ENCODE measurements at places on chromosomes 1 and 21.

GRCh38 chr21:42234464-42235241 is 15.7 kb downstream of the ABCG1 start:
- peak; percentile 82 for DNase-seq

GRCh38 chr1:33268457-33268856 is 12.2 kb downstream of the ZNF362 start:
- DNase-seq: no peak

DNA sequence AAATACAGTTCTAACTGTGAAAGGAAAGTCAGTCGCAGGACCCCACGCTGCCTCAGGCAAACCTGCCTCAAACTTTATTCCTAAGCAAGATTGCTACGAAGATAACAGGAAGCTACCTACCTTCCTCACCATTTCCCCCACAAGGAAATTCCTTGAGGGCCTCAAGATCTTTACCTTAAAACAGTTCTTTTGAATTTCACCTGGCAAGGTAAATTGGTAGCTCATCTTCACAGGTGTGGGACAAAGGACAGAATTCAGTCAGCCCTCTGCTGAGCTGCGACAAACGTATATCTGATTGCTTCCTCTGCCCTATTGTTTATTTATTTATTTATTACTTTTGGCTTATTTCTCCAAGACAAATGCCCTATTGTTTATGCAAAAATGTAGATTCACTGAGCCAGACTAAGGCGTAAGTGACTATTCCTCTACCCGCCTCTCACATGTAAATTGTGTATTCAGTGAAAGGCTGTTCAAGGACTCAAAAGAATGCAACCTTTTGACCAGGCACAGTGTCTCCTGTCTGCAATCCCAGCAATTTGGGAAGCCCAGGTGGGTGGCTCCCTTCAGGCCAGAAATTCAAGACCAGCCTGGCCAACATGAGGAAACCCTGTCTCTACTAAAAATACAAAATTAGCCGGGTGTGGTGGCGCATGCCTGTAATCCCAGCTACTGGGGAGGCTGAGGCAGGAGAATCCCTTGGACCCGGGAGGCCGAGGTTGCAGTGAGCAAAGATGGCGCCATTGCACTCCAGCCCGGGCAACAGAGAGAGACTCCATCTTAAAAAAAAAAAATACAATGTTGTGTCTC is 17.3 kb upstream of the PKNOX1 start:
- DNase-seq: no peak

DNA sequence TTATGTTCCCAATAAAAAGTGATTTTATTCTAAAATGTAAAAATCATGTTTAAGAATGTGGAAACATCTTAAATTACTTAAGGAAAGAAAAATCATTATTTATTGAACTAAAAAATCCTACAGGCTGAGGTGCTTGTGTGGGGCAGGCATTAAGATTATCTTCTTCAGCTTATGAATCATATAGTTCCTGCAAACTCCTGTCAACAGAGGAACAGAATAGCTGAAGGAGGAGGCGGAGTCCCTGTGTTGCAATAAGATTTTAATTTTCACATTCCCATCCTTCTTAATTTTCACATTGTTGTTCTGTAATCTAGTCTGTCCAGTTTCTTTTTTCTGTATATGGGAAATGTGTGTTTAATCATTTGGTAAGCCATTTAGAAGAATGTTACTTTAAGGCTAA is 20.6 kb upstream of the OLFML3 start:
- no peak for DNase-seq

- no peak for DNase-seq
Observed at GRCh38 chr1:153848805-153849204, 73.6 kb downstream of the SLC27A3 start.

DNA sequence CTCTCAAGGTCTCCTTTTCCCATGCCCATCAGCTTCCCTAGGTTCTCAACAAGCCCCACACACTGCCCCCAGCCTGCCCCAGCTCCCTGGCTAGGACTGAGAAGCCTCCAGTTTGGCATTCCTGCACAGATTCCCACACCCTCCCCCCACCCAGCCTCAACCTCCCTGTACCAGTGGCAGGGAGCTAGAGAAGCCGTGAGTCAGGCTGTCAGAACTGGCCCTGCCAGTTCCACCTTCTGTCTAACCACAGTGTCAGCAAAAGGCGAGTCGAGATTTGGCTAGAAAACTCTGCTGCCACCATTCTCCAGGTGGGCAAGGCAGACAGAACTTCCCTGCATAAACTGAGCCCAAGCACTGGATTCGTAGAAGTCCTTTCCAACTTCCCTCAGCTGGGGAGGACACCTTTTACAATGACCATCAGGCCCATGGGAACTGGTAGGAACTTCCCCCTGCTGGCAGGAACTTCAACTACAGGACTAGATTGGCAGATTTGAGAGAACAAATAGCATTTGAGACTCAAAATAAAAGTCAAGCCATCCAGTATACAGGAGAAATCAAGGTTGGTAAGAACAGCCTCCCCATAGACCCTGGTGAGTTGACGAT is 31.0 kb downstream of the TNNT2 start:
- no peak for DNase-seq

GRCh38 chr1:69553726-69554125 is 14.0 kb upstream of the LRRC7 start:
- DNase-seq: no peak

- no peak for DNase-seq
Observed at GRCh38 chr1:178643831-178644230, 81.2 kb upstream of the RALGPS2 start.

GRCh38 chr21:38220270-38220737 is 36.5 kb upstream of the KCNJ15 start:
- peak; percentile 22 for DNase-seq

DNA sequence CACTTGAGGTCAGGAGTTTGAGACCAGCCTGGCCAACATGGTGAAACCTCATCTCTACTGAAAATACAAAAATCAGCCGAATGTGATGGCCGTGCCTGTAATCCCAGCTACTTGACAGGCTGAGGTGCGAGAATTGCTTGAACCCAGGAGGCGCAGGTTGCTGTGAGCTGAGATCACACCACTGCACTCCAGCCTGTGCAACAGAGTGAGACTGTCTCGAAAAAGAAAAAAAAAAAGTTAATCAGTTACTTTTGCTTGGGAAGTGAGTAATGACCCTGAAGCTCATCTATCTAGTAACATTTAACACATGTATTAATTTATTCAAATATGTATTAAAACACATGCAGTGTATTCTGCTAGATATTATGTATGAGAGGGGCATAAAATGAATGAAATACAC is 49.4 kb downstream of the ZNF326 start:
- no peak for DNase-seq

- DNase-seq: no peak
Observed at GRCh38 chr1:99599678-99600175, 46.2 kb upstream of the PALMD start.

GRCh38 chr1:180548686-180549317 is 10.0 kb upstream of the OVAAL start:
- no peak for DNase-seq

DNA sequence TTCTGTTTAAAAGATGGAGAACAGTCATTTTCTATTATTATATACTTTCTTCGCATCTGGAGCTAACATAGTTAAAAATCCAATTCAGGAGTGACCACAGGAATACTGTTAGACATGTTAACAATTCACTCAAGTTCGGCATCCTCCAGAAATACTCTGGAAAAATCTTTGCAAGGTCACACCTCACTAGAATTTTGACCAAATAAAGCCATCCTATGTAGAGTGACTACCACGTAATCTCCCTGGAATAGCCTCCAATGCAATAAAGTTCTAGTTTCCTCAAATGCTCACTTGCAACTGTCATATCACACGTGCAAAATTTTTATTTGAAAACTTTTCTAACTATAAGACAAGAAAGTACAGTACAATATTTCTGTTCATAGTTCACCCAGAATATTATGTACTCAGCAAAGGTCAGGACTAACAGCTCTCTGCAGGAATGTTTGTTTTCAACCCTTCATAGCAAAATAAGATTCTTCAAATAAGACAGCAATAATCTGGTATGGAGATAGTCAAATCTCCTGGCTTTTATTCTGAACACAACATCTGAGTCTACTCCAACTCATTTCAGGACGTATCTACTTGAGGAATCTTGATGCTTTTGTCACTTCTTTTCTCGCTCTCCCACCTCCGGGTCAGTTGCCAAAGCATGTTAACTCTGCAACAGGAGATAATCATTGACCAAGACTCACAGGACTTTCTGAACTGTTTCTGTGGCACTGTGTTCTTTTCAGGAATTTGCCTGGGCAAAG is 82.6 kb downstream of the GDAP2 start:
- DNase-seq: no peak

DNA sequence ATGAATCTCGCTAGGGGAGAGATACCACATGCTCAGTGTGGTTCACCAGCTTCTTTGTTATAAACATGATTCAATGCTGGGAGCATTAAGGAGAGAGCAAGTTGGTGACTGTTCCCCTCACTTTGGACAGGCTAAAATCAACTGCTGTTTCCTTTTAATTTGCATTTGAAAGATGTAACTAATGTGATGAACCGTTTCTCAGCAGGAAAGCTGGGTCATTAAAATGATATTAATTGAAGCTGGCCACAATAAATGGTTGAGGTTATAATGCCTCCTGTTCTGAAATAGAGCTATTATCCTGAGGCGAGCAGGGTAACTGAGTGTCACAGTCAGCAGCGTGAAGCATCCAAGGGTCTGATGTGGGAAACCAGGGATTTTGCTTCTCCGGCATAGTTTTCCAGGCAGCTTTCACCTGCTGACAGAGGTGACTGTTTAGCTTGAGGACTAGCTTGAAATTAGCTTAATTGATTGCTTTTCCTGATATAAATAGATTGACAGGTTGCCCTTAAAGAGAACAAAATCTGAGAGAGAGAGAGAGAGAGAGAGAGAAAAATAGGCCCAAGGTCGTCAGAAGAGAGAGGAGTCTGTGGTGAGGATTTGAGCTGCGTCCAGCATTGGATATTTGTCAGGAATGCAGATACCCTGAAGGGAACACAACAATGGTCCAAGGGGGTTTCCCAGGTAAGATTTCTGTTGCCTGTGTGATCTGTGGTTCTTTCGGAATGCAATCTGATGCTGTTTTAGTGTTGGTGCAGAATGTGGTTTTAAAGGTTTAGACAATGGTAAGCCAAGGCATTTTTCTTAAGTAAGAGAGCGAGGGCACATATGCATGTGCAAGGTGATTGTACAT is 209.7 kb downstream of the PATJ start:
- DNase-seq: no peak

GRCh38 chr1:84698151-84699110 is 8.2 kb upstream of the SSX2IP start:
- no peak for DNase-seq

- no peak for DNase-seq
Observed at GRCh38 chr21:21163904-21164303, 165.7 kb downstream of the NCAM2 start.

DNA sequence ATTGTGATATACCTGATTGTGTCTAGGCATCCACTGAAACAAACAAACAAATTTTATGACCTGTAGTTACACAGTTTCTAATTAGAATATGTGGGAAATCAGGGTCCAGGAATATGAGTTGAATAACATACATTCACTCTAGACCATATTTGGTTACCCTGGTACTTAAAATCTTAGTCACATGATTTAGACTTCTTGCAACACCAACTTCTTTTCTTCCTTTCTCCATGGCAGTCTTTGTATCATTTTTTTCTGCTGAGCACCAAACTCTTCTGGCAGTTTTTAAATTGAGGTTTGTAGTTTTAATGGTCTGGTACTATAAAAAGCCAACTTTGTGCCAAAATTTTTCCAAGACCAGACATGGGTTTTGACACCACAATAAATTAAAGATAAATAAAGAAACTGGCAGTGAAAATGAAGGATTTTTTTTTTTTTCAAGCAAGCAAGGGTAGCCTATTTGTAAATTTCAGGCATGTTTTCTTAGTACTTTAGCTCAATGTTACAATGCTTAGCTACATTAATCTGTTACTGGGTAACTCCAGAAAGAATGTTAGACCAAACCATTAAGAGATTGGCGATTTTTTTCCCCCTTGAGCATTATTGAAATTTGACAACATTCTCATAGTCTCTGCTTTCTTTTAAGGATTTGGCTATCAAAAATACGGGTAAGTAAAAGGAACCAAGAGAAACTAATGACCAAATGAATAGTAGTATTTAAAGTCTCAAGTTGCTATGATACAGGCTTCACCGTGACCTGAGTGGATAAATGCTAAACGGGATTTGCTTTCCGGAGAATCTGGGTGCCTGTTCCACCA is 108.5 kb downstream of the NFIA start:
- DNase-seq: no peak

DNA sequence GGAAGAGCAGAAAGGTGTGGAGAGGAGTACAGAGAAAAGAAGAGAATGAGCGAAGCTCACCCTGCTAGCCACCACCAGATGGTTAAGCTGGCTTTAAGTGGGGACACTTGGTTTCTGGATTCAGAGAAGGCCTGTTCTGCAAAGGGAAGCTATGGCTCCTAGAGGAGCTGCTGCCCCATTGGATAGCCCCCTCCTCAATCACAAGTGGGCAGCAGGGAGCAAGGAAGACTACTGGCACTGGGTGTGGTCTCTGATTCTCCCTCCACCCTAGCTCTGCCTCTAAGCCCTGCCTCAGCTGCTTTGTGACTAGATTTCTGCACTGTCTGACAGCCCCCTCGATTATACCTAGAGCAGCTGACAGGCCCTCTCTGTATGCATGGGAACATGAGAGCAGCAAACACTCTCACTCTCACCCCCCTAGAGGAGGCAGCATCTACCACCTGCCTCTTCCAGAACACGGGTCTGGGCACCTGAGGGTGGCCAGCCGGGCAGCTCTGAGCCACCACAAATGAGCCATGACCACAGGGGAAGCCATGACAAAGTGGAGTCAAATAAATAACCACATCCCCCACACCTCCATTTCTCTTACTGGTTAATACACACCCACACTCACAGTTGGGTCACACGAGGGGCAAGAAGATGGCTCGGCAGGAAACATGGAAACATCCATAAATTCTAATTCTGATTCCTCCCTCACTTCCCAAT is 13.6 kb downstream of the PLEKHA6 start:
- DNase-seq: no peak

GRCh38 chr1:35173909-35174540 is 18.9 kb downstream of the SFPQ start:
- no peak for DNase-seq

GRCh38 chr1:156948708-156949107 is 28.3 kb downstream of the LRRC71 start:
- DNase-seq: peak; percentile 8

- DNase-seq: no peak
Observed at GRCh38 chr1:2442661-2443060, 30.3 kb upstream of the PEX10 start.

Data from left forelimb (tissue), 1 donor.